ENCODE measurements at places on chromosomes 2 and 18. TPM values are rescaled to one million over a fixed set of nuclear protein-coding genes. Genes with fewer than 3 reads are reported as not detected.

Gene ACOXL
- not detected for polyA plus RNA-seq

Gene IL36A
- not detected for polyA plus RNA-seq

Gene ALLC
- not detected for polyA plus RNA-seq

Gene CNDP1
- polyA plus RNA-seq, result not detected

Gene TTR
- not detected for polyA plus RNA-seq

Gene CD207
- not detected for polyA plus RNA-seq

Gene RMND5A
- 10.8 TPM for polyA plus RNA-seq

Gene DOK6
- 0.55 TPM for polyA plus RNA-seq

Gene TNFAIP6
- polyA plus RNA-seq, result 2.1 TPM

Gene CPS1
- 21.9 TPM for polyA plus RNA-seq

Gene CCL20
- not detected for polyA plus RNA-seq

Gene VIL1
- polyA plus RNA-seq, result not detected

Gene COLEC12
- 55.1 TPM for polyA plus RNA-seq

Gene SPC25
- polyA plus RNA-seq, result 4.8 TPM

Gene GAL3ST2
- not detected for polyA plus RNA-seq

Gene KIAA2012
- polyA plus RNA-seq, result 0.13 TPM

Gene PAPOLG
- polyA plus RNA-seq, result 5.8 TPM

Gene CLEC4F
- polyA plus RNA-seq, result not detected

Gene SEPTIN10
- 68.8 TPM for polyA plus RNA-seq

Gene METTL21A
- polyA plus RNA-seq, result 11.3 TPM

Gene SCYGR4
- polyA plus RNA-seq, result not detected

Gene CASP8
- polyA plus RNA-seq, result 16.8 TPM

Gene NEU2
- polyA plus RNA-seq, result not detected

Gene NETO1
- 2.7 TPM for polyA plus RNA-seq

Gene CENPA
- 18.9 TPM for polyA plus RNA-seq

Gene CPLX4
- not detected for polyA plus RNA-seq

Gene DNER
- 0.02 TPM for polyA plus RNA-seq

Gene GALNT3
- polyA plus RNA-seq, result 2.4 TPM

Gene DSG1
- polyA plus RNA-seq, result not detected

Gene DHRS9
- not detected for polyA plus RNA-seq

Gene EFR3B
- 0.11 TPM for polyA plus RNA-seq

Gene CHST9
- not detected for polyA plus RNA-seq

Gene ANKRD62
- polyA plus RNA-seq, result not detected

Gene FRZB
- polyA plus RNA-seq, result 0.23 TPM

Gene NMS
- not detected for polyA plus RNA-seq

Gene FAP
- 135 TPM for polyA plus RNA-seq

Gene EML6
- polyA plus RNA-seq, result 0.36 TPM

Gene MARCO
- polyA plus RNA-seq, result not detected

Gene KCNK3
- polyA plus RNA-seq, result 0.13 TPM

Gene MPP4
- 5.9 TPM for polyA plus RNA-seq

Gene ZNF521
- 29.3 TPM for polyA plus RNA-seq

Gene CCDC74B
- polyA plus RNA-seq, result 2.7 TPM

Gene HOXD9
- 1.7 TPM for polyA plus RNA-seq

Gene MDH1B
- 0.76 TPM for polyA plus RNA-seq

Gene LDLRAD4
- polyA plus RNA-seq, result 0.07 TPM

Gene LONRF2
- 0.04 TPM for polyA plus RNA-seq

Gene NYAP2
- polyA plus RNA-seq, result not detected

Gene ALKAL2
- polyA plus RNA-seq, result not detected

Gene TCF23
- not detected for polyA plus RNA-seq

Gene ADCYAP1
- 0.06 TPM for polyA plus RNA-seq

Gene REG1B
- not detected for polyA plus RNA-seq

Gene RBKS
- polyA plus RNA-seq, result 2.2 TPM

Gene DCDC2C
- polyA plus RNA-seq, result not detected

Gene MAPK4
- not detected for polyA plus RNA-seq

Gene G6PC2
- polyA plus RNA-seq, result not detected

Gene CBLN2
- not detected for polyA plus RNA-seq

Gene ARPC2
- polyA plus RNA-seq, result 699 TPM

All from BJ (cell line).